ENCODE measurements at places on chromosomes 4 and X.

DNA sequence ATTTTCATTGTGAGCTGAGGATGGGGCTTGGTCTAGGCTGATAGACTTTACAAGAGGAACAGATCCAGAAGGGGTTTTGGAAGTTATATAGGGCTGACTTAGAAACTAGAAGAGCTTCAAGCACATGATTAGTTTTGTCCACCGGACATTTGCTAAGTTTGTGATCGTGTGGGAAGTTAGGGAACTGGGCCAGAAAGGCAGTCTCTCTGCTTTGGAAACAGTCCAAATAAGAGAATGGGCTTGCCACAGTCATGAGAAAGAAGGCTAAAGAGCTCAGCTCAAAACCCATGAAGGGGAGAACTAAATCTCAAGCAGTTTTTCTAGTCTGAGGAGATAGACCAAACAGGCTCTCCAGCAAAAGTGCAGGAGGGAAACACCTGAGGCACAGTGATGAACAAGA is 67.8 kb downstream of the ZNF674 start:
- DNase-seq = no peak

DNA sequence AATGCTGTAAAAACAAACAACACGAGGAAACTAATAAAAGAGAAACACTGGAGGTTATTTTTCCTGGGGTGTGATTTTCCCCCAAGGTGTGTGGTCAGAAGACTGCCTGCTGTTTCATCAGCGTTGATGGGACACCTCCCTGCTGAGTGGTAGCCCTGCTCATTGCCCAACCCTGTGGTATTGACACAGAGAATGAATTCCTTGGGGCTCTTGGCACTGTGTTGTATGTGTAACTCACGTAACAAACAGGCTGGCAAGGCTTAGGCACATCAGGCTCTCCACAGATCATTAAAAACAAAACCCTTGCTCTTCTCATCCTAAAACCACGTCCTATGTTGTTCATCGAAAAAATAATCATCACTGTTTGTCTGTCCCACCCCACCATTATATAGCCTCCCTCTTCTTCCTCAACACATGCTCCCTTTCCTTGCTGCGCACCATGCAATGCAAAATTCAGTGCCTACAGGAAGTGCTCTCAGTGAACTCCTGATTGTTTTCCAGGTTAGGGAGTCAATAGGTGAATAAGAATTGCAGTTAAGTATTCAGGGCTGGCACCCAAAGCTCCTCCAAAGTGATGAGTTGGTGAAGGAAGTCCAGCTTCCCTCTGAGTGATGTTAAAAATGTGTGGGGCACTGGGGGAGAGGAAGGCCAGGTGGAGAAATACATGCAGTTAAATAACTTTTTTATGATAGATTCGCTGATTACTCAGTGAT is 11.4 kb upstream of the PUDP start:
- DNase-seq = no peak

- peak; percentile 43 for DNase-seq
These were observed 65.8 kb upstream of the MSN start for GRCh38 chrX:65601530-65602220.

DNA sequence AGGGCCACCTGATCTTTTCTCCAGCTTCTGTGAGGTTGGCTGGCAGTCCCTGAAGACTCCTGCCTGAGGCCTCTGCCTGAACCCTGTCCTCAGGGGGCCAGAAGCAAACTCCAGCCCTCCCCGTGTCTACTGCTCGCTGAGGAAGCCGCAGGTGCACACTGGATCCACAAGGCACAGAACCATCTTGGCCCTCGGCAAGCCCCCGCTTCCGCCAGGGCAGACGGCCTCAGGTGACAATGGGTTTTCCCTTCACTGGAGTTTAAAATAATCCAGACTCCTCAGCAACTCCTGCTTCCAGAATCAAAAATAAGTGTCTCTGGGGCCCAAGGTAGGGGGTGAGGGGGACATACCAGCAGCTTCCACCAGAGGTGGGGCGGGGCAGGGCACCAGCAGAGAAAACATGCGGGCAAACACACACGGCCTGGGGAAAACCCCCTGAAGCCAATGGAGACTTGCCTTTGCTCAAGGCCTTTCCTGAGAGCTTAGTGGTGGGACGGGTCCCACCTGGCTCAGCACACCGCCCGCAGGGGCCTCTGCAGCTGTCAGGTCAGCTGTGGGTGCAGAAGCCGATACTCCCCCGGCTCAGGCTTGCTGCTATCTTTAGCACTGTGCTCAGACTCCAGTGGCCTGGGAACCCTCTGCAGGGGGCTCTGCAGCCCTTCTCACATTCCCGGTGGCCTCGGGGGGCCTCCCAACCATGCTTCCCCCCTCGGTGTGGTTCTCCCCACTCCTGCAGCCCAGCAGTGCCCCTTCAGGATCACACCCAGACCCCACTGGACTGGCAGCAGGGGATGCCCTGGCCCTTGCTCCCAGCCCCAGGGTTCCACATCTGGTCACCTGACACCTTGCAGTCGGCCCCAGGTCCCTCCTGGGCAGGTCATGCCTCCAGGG is 1.9 kb downstream of the MYL5 start:
- peak; percentile 35 for DNase-seq

- DNase-seq = no peak
These were observed 739.3 kb upstream of the FAM241A start for GRCh38 chr4:111405989-111406388.

GRCh38 chr4:115607311-115607710 is 493.9 kb upstream of the NDST4 start:
- no peak for DNase-seq

DNA sequence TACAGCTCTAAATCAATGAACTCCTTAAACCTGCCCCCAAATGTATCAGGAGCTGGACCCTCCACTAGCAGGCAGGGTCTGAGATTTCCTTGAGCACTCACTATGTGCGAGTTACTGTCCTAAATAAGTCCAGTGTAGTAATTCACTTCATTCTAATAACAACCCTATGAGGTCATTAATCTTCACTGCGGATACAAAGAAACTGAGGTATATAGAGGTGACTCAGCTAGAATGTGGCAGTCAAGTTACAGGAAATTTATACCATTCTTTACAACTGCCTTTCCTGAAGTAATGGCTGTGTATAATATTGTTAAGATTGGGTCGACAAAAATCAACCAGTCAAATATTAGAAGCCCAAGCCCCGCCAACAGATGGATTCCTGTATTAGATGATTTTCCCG is 473.9 kb upstream of the FTHL17 start:
- DNase-seq = no peak

- DNase-seq = no peak
These were observed 24.2 kb downstream of the RBPJ start for GRCh38 chr4:26344901-26345564.

All from activated naive CD8-positive, alpha-beta T cell treated with anti-CD3 and anti-CD28 coated beads, Interleukin-2, amount 10 ng/mL, durations not matched to agents 7 days and 5 days (primary cell).